GM19239 (cell line): ENCODE measurements at places on chromosomes 7 and 10.

- no peak for DNase-seq
Measured at GRCh38 chr7:101770466-101770865, 47.0 kb upstream of the CUX1 start.

DNA sequence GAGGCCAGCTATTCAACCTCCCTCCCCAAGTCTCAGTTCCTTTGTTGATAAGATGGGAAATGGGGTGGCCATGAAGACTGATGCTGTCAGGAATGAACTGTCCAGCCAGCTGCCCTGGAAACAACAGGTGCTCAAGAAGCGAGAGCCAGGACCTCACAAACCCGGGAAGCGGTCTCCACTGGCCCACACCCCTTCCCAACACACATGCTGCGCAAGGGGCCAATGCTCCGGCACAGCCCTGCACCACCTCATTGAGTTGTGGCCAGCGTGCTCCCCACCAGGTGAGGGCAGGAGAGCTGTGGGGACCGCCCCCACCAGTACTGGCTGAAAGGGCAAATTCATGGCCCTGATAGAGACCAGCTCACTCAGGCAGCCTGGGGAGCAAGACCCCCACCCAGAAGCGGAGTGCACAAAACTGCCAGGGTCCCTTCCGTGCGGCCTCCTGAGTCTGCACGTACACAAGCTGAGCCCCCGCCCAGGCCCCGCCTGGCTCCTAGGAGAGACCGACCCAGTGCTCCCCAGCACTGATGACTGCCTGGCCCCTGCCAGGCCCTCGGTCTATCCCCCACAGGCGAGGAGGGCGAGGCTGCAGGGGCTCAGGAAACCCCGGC is 216.6 kb downstream of the MAD1L1 start:
- DNase-seq, result no peak

- DNase-seq, result no peak
Measured at GRCh38 chr10:132746801-132747625, 38.9 kb downstream of the NKX6-2 start.

GRCh38 chr10:29838539-29838938 is 203.8 kb upstream of the SVIL start:
- DNase-seq, result no peak

- DNase-seq, result no peak
Measured at GRCh38 chr7:130886438-130887135, 152.6 kb upstream of the KLF14 start.

- DNase-seq, result peak; percentile 70
Measured at GRCh38 chr10:70293169-70293843, 9.5 kb upstream of the NPFFR1 start.

GRCh38 chr7:137324796-137325696 is 18.5 kb downstream of the PTN start:
- no peak for DNase-seq

- no peak for DNase-seq
Measured at GRCh38 chr7:3754493-3755341, 453.7 kb downstream of the SDK1 start.

- no peak for DNase-seq
Measured at GRCh38 chr10:6838118-6838517, 258.0 kb upstream of the PRKCQ start.

GRCh38 chr7:99244939-99245338 is 27.7 kb upstream of the MYH16 start:
- DNase-seq, result no peak

- no peak for DNase-seq
Measured at GRCh38 chr10:19772972-19773371, 43.3 kb upstream of the PLXDC2 start.

GRCh38 chr7:94509887-94510581 is 425 bp downstream of the CASD1 start:
- DNase-seq, result peak; percentile 75

DNA sequence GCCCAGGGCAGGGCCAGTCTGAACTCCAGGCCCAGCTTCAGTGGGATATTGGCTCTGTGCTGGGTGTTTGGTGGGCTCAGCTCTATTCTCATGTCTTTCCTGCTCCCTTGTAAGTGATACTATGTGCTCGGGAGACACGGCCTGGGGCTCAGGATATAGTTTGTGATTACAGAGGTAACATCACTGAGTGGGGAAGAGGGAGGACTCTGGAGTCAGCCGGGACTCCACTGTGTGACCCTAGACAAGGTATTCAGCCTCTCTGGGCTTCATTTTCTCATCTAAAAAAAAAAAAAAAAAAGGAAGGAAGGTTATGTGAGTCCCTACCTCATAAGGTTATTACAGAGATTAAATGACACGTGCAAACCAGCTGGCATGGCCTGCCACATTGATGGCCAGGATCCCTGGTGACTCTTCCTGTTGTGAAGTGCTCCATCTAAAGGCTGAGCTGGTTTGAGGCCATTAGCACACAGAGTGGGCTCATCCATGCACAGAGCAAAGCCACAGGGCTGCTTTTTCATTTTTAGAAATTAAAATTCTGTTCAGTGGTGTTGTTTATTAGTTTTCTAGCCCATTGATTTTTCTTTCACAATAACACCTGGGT is 15.7 kb downstream of the SLC13A4 start:
- no peak for DNase-seq

DNA sequence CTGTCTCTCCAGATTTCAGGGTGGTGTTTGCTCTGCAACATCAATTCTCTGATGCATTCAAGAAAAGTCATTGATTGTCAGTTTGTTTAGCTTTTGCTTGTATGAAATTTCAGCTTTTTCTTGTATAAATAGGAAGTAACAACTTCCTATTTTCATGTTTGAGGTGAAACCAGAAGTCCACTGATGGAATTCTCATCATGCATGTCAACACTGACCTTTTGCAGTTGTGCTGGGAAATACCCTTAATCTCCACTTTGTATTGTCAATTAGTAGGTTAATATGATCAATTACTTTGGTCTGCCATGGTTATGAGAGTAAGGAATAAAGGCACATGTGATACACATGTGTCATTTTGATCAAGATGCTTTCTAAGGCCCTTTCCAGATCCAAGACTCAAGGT is 208.8 kb upstream of the HPS1 start:
- DNase-seq, result no peak

DNA sequence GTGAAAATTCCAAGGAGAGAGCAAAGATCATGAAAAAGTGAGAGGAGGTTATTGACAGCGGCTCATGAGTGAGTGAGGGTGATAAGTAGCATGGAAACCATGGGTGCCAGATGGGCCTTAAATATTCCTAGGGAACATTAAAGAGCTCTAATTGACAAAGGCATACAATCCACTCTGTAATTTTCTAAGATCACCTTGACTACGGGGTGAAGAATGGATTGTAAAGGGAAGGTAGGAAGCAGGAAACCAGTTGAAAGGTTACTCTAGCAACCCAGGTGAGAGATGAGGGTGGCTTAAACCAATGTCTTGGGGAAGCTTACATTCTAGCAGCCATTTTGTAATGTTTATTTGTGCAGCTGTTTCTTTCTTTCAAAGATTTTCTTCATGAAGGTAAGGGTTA is 75.7 kb downstream of the RSU1 start:
- no peak for DNase-seq

GRCh38 chr7:67918158-67918557 is 921.5 kb downstream of the TYW1 start:
- DNase-seq, result no peak

GRCh38 chr7:88311675-88312036 is 5.0 kb upstream of the STEAP4 start:
- DNase-seq, result no peak

- no peak for DNase-seq
Measured at GRCh38 chr10:11335881-11336430, 275.5 kb downstream of the USP6NL start.

GRCh38 chr7:137209151-137209817 is 134.2 kb downstream of the PTN start:
- DNase-seq, result no peak

- no peak for DNase-seq
Measured at GRCh38 chr10:48473704-48474103, 131.2 kb downstream of the ARHGAP22 start.
